Stimulated activated CD4-positive, alpha-beta T cell treated with anti-CD3 and anti-CD28 coated beads, Interleukin-2, amount 100 ng/mL, for 24 hours (primary cell): ENCODE measurements at places on chromosomes 2 and 18.

GRCh38 chr2:37764739-37765138 is 93.3 kb upstream of the CDC42EP3 start:
- DNase-seq: no peak

- DNase-seq: no peak
Measured at GRCh38 chr2:217165547-217165946, 305.7 kb upstream of the TNP1 start.

GRCh38 chr2:171344182-171344581 is 89.6 kb downstream of the METTL8 start:
- DNase-seq: no peak

DNA sequence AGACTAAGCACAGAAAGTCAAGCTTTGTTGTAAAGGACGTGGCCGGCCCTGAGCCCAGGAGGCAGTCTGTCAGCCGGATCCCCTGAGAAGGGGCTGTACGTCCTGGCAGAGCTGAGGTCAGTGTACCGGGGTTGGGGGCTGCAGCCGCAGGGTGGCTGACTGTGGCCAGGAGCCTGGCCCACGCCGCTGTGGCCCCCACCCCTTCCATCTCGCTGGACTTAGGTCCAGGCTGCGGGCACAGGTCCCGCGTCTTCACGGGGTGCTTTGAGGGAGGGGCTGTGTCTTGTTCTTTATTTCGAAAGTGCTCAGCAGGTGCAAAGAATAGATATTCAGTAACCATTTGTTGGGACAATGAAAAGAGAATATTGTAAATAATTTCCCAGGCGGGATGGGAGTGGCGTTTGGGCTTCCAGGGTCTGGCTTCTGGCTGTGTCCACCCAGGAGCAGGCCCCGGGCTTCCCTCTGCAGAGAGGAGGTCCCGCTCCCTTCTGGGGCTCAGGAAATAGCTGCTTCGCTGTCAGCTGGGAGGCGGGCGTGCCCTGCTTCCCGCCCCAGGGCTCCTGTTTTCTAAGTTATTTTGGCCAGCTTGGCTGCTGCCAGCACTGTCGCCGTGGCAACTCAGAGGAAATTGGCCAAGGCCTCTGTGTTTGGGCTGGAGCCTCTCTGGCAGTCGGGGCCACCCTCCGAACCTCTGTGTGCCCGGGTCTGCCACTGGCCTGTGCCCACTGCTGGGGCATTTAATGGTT is 7.4 kb downstream of the NFATC1 start:
- no peak for DNase-seq
